ENCODE measurements at places on chromosomes 6 and 20.

DNA sequence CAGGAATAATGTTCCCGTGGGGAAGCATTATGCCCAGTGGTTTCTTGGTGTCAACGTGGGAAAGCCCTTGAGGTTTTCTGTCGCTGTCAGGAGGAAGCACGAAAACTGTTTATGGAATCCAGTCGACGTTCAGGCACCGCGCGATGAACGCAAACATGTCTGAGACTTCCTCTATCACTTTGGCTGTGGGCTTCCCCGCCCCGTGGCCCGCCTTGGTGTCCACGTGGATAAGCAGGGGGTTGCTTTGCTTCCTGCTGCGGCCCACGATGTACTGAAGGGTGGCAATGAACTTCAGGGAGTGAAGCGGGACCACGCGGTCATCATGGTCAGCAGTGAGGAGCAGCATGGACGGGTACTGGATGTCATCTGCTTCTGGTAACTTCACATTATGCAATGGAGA, 98.2 kb upstream of the POPDC3 start:
- no peak for DNase-seq

GRCh38 chr20:3183896-3184612, 10.7 kb upstream of the LZTS3 start:
- no peak for DNase-seq

- no peak for DNase-seq
Observed at GRCh38 chr6:153484056-153484455, 353.0 kb upstream of the RGS17 start.

GRCh38 chr20:61570646-61571195, 318.7 kb downstream of the CDH4 start:
- DNase-seq, result no peak

- DNase-seq, result no peak
Observed at GRCh38 chr20:38173237-38174156, 8.4 kb upstream of the TGM2 start.

- no peak for DNase-seq
Observed at GRCh38 chr6:14051355-14051754, 66.2 kb upstream of the CD83 start.

- no peak for DNase-seq
Observed at GRCh38 chr6:55516736-55517135, 62.3 kb downstream of the HMGCLL1 start.

DNA sequence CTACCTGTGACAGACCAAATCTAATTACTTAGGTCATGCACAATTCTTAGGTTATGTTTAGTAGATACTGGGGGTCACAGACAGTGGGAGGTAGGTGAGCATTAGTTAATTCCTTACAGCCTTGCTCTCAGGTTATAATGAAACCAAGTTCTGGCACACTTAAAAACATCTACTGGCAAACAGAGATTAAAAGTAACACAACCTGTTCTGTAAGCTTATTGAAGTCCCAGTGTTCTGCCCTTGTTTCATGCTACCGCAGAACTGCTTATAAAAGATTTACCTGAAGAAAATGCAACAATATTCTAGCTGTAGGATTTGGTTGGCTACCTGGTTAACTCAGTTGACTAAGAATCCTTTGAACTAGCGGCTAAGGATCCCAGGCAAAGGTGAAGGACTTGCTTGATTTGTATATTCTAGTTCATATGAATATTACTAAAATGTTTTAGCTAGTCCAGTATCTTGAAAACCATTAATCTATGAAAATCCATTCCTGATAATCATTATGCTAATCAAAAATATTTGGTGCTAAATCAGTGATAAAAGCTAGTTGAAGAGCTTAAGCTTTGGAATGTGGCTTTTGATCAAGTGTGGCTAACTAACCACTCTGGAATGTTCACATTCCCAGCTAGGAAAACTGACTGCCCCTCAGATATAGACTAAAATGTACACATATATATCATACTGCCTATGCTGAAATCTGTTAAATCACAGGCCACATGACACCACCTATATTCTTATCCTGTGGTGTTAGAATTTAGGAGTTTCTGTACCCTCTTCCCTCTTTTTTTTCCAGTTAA, 7.2 kb downstream of the PEX3 start:
- DNase-seq, result no peak

DNA sequence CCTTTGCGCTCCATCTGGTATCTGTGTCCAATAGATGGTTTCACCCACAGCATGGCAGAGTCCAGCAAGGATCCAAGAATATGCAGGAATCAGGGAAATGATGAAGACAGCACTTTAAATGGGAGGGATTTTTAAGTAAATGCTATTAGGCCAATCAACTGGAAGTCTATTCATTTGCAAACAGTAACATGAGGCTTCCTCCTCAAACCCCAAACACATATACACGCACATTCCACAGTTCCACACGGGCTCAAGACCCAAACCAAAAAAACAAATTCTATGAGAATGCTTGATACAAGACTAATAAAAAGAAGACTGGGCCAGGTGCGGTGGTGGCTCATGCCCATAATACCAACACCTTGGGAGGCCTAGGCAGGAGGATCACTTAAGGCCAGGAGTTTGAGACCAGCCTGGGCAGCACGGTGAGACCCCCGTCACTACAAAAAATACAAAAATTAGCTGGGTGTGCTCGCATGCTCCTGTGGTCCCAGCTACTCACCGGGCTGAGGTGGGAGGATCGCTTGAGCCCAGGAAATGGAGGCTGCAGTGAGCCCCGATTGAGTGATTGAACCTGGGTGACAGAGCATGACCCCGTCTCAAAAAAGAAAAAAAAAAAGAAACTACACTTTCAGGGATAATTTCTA, 21.9 kb upstream of the TFAP2C start:
- no peak for DNase-seq

GRCh38 chr6:95325916-95326315, 251.4 kb upstream of the MANEA start:
- DNase-seq, result no peak

Data from globus pallidus (tissue), 1 donor.